Stimulated activated CD4-positive, alpha-beta T cell treated with anti-CD3 and anti-CD28 coated beads, Interleukin-1b, Interleukin-23, amount 100 ng/mL, for 24 hours (primary cell): ENCODE measurements at places on chromosomes 3 and 15.

DNA sequence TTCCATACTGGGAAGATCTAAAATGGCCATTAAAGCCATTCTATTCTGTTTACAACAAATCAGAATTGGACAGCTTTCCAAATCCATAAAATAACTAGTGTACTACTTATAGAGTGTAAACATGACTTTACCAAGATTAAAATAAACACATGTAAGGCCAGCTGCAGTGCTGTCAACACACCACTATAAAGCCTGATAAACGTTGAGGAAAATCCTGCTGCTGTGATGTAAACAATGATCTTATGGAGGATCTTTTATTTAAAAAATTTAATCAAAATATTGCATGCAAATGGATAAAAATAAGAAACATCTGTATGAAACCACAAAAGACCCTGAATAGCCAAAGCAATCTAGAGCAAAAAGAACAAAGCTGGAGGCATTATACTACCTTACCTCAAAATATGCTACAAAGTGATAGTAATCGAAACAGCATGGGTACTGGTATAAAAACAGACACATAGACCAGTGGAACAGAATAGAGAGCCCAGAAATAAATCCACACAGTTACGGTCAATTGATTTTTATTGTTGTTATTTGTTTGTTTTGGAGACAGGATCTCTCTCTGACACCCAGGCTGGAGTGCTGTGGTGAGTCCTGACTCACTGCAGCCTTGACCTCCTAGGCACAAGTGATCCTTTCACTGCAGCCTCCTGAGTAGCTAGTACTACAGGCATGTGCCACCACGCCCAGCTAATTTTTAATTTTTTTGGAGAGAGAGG, 428.8 kb upstream of the C2CD4B start:
- no peak for DNase-seq

DNA sequence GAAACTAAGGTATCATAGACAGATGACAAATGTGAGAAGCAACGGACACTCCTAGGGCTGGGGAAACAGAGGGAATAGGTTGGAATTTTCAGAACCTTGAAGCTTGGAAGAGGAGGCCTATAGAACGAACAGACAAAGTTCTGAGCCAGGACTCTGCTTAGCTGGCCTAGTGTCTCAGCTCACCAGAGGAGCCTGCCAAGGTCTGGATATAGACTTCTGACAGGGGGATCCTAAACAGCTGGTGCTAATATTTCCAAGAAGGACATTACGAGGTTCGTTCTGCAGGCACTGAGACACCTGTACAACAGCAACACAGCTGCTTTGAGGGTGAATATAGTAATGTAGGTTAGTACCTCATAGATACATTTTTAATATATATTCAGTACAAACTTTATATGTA, 266.3 kb downstream of the CHL1 start:
- DNase-seq = no peak

DNA sequence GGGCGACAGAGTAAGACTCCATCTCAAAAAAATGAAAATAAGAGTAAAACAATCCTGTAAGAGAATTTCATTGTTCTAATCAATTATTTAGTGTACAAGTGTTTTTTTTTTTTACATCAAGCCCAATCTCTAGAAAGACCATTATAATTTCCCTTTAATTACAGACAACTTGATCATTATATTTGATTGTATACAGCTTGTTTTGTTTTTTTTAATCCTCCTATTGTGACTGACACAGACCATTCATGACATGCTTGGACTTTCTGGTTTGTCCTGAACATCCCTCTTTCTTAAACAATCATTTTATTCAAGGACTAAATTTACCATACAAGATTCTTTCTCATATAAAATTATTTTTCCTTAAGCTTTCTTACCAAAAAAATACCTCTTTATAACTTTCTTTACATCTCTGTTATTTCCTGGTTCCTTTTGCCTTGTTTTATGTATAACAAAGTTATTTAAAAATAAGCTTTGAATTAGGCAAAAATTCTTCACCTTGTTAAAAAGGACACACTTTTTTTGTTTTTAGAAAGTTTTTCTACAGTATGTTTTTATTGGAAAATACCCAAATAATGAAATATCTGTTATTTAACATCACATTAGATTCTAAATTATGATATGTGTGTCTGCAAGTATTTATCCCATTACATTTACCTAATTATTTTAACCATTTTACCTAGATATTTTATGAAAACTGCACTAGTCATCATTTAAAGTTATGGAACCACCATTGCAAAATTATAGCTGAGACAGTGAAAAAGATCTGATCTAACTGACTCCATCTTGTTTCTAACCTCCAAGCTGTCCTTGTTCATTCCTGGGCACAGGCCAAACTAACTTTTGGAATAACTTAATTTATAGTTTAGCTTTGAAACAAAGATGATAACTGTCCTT, 26.1 kb upstream of the GFM1 start:
- DNase-seq = no peak

DNA sequence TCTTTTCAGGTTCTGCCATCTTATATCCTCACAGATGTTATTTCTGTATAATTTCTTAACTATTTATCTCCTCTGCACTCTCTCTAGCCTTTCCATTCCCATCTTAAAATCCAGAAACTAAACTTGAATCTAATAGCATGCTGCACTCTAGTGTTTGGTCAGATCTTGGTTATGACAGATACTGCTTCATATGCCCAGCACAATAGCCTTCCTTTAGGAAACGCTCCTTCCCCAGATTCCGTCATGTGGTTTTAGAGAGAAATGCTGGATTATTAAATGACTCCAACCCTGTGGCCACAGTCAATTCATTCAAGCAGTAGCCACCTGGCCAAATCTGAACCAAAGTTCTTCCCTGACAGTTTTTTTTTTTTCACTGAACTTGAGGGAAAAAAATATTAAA, 19.4 kb downstream of the RASGRP1 start:
- DNase-seq = no peak

DNA sequence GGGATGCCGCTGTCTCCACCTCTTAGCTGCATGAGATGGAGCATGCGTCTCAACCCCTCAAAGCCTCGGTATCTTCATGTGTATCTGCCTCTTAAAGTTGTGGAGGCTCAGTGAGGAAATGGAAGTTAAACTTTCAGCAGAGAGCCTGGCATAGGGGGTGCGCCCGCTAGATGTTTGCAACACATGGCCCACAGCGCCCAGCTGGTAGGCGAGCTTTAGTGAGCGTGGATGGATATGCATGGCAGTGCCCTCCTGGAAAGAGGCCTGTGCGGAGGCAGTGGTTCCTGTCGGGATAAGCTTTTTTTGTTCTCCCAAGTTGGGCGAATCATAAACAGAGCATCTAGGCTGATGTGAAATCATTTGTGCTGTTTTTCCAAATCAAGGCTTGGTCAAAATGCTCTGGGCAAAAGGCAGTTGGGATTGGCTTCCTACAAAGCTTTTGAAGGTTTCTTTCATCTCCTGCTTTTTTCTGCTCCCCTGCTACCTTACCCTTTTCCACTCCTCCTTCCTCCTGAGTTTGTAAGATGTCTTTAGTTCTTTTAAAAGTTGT, 272.4 kb upstream of the TPM1 start:
- DNase-seq = no peak

GRCh38 chr3:143507735-143508580, 340.3 kb downstream of the SLC9A9 start:
- DNase-seq = no peak

DNA sequence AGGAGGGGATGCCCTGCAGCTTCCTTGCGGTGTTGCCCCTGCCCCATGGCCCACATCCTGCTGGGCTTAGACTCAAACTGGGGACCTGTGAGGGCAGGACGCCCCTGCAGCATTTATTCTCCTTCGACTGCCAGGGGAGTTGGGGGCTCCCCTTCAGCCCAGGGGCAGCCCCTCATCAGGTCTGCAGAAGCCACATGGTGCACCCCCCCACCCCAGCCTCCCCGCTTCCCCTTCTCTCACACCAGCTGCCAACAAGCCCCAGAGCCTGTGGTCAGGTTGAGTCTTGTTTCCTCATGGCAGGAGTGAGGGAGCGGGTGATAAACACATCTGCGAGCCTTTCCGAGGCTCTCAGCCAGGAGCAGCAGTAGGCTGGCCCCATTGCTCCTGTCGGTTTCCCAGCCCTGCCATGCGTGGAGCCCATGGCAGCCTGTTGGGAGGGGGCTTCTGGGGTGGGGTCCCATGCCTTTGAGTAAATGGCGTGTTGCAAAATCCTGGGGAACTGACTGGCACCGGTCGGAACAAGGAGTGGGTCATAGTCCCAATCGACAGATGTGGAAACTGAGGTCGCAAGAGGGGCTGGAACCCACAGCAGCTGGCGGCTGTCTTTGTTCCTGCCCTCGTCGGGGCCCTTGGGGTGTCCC, 27.8 kb downstream of the WNT7A start:
- no peak for DNase-seq

GRCh38 chr3:197949191-197949777, 706 bp upstream of the RPL35A start:
- DNase-seq = no peak

DNA sequence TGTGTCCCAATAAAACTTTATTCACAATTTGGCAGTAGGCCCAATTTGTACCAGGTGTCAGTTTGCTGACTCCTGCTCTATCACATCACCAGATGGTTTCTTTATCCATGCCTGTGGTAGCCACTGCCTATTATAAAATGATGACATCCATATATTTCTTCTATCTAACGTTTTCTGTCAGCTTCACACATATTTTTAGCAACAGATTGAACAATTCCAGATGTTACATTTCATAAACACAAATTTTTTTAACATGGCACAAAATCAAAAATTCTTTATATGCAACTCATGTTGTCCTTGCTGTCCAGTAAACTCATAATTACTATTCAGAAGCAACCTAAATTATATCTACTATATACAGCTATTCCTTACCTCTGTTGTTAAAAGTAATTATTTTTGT, 1371.6 kb downstream of the NSUN3 start:
- DNase-seq = no peak

- DNase-seq = no peak
Measured at GRCh38 chr3:34056181-34056910, 257.9 kb downstream of the PDCD6IP start.

GRCh38 chr3:123396171-123397049, 52.5 kb downstream of the ADCY5 start:
- no peak for DNase-seq
